ENCODE measurements at places on chromosomes 13 and 19.

- no peak for DNase-seq
These were observed 48.8 kb downstream of the SLC7A1 start for GRCh38 chr13:29546662-29547061.

GRCh38 chr19:18961767-18962620, 21.0 kb upstream of the HOMER3 start:
- DNase-seq: no peak

- DNase-seq: no peak
These were observed 3.2 kb downstream of the PDX1 start for GRCh38 chr13:27922883-27923612.

DNA sequence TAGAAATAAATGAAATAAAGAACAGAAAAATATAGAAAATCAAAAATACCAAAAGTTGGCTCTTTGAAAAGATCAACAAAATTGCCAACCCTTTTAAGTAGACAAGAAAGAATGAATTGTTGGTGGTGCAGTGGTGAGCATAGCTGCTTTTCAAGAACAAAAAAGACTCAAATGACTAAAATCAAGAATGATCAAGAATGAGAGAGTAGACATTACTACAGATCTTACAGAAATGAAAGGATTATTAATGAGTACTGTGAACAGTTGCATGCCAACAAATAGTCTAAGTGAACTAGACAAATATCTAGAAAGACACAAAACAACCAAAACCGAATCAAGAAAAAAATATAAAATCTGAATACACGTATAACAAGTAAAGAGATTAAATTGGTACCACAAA, 53.9 kb downstream of the FNDC3A start:
- DNase-seq: no peak

DNA sequence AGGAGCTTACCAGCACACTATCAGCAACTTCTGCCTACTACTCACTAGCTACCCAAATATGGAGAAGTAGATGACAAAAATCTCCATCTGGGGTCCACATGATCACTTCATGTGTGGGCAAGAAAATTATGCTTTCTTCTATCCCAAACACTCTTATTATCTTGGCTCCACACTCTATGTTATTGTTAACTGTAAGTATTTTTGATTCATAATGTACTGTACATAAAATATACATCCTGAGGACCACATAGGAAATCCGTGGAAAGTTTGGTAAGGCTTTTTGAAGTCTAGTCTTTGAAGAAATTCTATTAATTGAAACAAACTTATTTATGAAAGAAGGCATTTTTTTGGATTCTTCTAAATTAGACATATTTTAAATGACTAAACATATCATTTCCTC, 378.8 kb downstream of the DACH1 start:
- DNase-seq: no peak

DNA sequence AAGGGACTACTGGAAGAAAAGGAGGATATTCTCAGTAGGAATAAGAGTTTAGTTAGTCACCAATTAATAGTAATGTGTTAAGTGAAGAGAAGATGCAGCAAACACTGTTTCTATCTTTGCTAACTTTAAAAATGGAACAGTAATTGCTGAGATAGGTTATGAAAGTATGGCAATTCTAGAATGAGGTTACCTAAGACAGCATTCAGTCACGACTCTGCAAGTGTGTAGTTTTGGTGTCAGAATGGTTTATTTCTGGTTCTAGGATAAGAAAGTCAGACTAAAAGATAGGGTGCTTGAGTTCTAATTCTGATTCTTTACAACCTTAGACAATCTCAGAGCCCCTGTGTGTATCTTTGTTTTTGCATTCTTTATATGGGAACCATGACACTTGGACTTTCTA, 138.1 kb downstream of the POU4F1 start:
- no peak for DNase-seq

- DNase-seq: no peak
These were observed 83.8 kb upstream of the TM9SF2 start for GRCh38 chr13:99417201-99418102.

- DNase-seq: peak; percentile 73
These were observed 56.9 kb downstream of the MLLT1 start for GRCh38 chr19:6222884-6223283.

DNA sequence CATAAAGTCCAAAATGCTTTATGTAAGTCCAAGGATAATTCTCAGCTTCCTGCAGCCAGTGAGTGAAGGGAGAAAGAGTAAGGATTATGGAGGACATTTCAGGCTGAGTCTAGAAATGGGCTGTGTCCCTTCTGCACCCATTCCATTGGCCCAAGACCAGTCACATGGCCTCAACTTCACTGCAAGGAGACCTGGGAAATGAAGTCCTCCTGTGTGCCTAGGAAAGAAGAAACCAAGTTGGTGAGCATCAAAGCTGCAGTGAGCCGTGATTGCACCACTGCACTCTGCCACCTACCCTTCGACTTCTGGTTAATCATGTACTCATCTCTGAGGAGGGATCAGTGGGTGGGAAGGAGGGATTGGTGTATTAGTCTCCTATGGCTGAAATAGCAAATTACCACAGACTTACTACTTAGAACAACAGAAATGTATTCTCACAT, 3.6 kb upstream of the CD37 start:
- peak; percentile 62 for DNase-seq

DNA sequence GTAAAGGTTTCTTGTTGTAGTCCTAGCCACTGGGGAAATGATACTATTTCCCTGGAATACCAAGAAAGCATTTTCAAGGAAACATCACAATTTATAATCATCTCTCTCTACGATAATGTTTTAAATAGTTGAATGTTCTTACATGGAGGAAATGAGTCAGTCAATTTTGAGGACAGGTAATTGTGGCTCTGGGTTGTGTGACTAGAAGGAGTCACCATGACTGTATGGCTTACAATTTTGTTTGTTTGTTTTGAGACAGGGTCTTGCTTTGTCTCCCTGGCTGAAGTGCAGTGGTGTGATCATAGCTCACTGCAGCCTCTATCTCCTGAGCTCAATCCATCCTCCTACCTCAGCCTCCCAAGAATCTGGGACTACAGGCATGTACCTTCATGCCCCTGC, 47.4 kb downstream of the COG3 start:
- peak; percentile 74 for DNase-seq

GRCh38 chr19:3407556-3408516, 41.5 kb downstream of the NFIC start:
- DNase-seq: no peak

- peak; percentile 25 for DNase-seq
These were observed 49.6 kb downstream of the MLLT1 start for GRCh38 chr19:6229951-6230712.

- peak; percentile 80 for DNase-seq
These were observed 95.6 kb downstream of the FAM216B start for GRCh38 chr13:42876887-42877545.

DNA sequence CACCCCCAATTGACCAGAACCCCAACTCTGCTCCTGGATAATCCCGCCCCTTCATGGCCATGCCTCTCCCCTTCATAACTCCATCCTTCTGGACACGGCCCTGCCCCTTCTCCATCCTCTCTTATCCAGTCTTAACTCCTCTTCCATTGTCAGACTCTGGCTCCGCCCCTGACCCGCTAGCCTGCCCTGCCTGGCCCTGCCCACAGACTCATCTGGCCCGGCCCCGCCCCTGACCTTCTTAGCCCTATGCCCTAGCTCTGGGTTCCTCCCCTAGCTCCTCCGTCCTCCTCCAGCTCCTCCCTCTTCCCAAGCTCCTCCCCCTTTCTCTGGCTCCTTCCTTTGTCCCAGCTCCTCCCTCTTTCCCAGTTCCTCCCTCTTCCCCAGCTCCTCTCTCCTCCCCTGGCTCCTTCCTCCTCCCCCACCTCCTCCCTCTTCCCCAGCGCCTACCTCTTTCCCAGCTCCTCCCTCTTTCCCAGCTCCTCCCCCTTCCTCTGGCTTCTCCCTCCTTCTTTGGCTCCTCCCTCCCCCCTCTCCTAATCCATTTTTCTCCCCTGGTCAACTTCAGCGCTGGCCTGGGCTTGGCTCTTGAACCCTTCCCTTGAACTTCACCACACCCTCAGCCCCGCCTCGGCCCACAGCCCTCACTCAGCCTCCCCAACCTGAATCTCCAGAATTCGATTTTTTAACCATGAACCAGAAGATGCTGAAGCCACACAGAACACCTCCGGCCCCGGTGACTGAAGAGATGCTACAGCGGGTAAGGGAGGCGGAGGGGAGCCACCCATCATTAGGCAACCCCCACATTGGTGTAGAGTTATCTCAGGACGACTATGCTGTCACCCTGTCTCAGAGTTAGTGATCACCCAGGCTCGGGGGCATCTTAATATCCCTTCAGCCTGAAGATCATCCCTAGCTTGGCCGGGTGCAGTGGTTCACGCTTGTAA, 9.2 kb upstream of the ZNF358 start:
- DNase-seq: peak; percentile 87

- no peak for DNase-seq
These were observed 550.1 kb downstream of the TBC1D4 start for GRCh38 chr13:74931698-74932433.

GRCh38 chr13:19184176-19184575, 2.6 kb upstream of the TUBA3C start:
- DNase-seq: no peak

- DNase-seq: no peak
These were observed 133.3 kb downstream of the SOX1 start for GRCh38 chr13:112200200-112200599.

DNA sequence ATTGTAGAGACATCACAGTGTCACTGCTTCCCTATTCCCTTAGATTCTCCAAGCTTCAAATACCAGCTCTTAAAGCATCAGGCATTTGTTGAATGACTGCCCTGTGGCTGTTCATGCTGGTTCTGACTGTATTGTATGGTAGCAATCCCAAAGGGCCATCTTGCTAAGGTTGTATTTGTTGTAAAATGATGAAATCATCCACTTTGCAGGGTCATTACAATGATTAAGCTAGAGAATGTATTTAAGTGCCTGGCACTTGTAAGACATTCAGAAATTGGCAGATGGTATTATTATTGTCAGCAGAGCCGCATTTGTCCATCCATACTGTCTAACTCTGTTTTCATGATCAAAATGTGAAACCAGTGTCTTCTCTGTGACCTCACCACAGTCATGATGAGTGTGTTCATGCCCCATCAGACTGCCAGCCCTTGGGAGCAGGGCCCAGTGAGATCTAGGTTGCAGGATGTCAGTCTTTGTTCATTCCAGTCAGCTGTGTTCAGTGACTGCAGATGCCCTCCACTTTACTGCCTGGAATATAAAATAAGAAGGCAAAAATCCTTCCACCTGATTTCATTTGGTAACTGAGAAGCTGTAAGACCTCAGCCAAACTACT, 86.1 kb downstream of the DHRS12 start:
- DNase-seq: peak; percentile 29

DNA sequence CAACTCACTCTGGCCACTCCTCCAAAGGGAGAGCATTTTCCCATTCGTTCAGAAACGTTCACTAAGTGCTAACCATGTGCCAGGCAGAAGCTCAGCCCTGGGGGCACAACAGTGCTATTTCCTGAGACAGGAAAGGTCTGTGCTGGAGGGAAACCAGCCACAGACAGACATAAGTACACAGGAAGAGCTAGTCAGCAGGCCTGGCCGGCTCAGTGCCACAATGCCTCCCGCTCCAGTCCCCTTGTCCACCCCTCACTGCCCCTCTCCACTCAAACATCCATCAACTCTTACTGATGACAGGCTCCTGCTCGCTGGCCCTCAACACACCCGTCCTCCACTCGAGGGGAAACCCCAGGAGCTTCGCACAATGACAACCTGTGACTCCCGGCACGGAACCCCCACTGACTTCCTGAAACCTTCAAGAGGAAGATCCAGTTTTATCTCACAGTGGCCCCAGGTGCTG, 11.3 kb upstream of the PLA2G4C start:
- peak; percentile 86 for DNase-seq

DNA sequence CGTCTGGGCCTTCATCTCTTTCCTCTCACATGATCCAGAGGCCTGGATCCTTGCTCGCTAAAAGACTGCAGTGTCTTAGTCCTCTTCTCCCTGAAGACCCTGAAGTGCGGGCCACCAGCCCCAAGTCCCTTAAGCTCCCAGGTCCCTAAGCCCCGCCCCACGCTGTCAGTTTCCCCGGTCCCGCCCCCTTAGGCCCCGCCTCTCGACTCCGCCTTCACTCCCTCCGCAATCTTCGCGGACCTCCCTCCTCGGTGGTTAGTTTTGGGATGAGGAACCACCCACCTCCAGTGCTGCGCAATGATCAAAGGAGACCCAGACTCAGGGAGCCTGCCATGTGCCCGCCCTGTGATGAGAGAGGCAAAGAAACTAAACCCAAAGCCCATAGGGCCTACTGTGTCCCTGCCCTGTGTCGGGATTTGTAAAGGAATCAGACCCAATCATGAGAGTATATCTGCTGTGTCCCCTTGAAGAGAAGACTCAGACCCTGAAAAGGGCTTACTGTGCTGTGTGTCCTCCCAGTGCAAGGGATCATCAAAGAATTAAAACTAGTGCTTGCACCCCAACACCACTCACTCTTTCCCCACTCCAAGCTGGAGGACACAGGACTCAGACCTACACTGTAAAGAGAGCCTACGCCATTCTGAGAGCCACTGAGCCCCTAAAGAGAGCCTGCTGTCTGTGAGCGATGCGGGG, 3.0 kb upstream of the COX6B1 start:
- peak; percentile 66 for DNase-seq
